Adipocyte (in vitro differentiated cells): ENCODE measurements at places on chromosomes 1 and 21.

DNA sequence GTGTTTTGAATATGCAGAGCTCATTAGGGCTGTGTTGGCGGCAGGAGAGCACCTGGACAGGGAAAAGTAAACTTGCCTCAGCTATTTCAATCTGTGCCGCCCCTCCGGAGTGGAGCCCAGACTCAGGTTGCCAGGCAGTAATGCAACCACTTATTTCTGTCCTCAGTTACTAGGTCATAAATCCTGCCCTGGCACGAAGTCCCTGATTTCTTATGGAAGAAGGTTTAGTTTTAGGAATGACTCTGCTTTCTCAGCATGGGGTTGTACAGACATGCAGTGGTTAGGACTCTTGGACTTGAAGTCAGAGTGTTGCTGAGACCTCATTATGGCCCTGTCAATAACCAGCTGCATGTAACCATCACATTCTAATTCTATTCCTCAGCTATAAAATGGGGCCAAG lies 98.3 kb upstream of the FGGY start:
- DNase-seq = no peak

GRCh38 chr1:200899015-200899386 lies 4.3 kb downstream of the INAVA start:
- no peak for DNase-seq

- no peak for DNase-seq
Measured at GRCh38 chr1:21240706-21241105, 49.6 kb downstream of the ECE1 start.

- no peak for DNase-seq
Measured at GRCh38 chr1:108556499-108556898, 3.4 kb upstream of the EEIG2 start.

GRCh38 chr1:104648269-104648691 lies 898.6 kb downstream of the AMY1C start:
- peak; percentile 25 for DNase-seq

DNA sequence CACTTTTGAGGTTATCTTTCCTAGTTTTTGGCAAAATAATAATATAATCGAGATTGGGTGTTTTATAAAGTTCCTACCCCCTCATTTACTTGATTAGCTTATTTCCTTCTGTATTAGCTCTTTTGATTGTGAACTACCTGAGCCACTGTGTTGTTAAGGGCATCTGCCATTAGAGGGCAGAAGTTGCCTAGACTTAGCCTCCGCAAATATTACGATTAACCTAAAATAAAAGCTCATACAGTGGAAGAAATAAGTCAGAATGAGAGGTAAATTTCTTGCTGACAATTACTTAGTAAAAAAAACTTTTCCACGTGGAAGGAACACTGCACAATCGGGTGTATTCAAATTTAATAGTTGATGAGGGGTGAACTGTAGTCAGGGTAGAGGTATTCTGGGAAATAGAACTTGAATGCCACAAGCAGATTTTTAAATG lies 2.3 kb downstream of the H3-3A start:
- peak; percentile 83 for DNase-seq

GRCh38 chr1:47184822-47185677 lies 4.8 kb downstream of the PDZK1IP1 start:
- DNase-seq = no peak

- no peak for DNase-seq
Measured at GRCh38 chr1:93620841-93621210, 60.8 kb downstream of the BCAR3 start.

DNA sequence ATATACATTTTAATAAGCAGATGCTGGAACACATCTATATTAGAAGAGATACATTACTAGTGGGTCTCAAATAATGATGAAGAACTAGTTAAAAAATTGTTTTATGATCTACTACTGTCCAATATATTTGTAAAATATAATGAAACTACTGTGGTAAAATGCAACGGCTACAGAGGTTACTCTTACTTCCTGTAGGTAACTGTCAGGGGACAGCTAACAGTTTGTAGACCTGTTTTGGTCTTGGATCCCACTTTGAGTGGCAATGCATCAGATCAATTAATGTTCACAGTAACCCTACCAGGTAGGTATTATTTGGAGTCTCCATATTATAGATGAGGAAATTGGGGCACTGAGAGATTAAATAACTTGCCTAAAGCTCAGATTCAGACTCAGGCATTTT lies 26.7 kb upstream of the MYSM1 start:
- DNase-seq = no peak

GRCh38 chr1:86731416-86731815 lies 27.0 kb downstream of the SH3GLB1 start:
- no peak for DNase-seq

DNA sequence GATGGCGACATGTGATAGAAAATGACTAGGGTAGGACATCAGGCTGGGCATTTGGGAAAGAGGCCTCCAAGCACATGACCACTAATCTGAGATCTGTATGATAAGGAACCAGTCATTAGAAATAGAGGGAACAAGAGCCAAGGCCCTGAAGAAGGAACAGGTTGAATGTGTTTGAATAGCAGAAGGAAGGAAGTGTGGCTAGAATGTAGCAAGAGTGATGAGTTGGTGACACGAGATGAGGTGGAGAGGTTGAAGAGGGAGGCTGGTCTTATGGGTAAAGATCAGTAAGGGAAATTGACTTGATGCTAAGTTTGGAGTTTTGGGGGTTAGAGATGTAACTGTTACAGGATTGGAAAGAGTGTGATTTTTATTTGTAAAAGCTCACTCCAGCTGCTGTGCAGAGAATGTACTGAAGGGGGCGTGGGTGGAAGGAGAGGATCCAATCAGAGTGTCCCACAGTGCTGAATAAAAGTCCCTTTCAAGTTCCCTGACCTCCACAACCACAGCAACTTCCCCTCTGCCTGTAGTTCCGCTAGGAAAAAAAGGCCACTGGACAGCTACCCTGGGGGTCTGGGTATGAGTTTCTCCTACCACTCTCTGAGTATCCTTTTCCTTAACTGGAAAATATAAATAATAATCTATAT lies 295.0 kb downstream of the OMA1 start:
- DNase-seq = no peak

DNA sequence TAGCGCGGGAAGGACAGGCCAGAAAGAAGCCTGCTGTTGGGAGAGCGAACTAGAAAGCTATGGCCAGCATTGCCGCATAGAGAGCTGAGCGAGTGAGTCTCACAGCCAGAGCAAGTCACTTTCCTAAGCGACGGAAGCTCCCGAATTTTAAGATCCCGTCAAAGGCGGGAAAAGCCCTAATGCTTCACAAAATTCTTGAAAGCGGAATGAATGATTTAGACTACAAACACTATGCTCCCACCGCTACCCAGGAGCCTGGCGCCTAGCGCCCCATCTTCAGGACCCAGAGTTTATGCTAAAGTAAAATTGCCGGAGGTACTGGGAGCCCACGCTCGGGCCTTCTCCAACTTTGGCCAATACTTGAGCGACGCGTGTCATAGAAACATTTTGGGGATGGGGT lies 409.9 kb upstream of the ESRRG start:
- DNase-seq = no peak

DNA sequence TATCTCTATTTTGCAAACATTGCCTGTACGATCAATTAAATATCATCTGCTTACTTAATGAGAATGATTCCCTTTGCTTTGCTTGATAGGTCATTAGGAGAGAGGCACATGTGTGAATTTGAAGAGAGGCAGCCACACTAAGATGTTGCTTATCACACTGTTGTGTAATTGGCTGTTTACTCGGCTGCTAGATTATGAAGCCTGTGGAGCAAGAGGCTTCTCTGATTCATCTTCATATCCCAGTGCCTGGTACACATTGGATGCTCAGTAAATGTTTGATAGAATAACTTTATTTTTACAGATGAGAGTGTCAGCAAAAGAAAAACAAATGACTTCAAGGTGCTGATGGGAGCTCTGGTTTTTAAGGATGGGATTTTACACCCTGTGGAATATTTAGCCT lies 156.2 kb upstream of the C8B start:
- no peak for DNase-seq

DNA sequence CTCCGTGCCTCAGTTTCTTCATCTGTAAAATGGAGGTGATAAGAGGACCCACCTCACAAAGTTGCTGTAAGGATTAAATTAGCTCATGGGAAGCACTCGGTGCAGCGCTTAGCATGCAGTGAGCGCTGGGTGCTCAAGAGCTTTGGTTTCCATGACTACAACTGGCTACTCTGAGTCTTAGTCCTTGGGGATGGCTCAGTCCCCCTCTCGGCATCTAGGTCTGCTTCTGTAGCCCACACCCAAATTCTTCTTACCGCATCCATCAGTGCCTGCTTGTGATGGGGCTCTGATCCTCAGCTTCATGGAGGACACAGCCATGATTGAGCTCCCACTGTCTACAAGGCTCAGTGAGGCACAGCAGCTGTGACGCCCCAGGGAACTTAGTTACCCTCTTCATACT lies 159.0 kb downstream of the ACTL8 start:
- no peak for DNase-seq

DNA sequence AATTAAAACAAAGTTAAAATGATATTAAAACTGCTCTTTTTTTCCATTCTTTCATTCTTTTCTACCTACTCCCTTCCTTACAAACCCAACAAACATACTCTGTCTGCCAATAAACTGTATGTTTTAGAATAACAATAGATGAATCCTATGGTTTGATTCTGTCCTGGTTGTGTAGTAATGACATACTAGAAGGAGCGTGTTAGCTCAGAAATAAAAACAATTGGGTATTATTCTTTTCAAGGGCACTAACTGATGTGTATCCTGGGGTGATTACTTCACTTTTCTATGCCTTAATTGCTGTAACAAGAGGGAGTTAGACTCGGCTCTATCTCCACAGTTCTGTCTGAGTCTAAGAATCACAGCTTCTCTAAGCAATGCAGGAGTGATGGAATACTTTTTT lies 194.4 kb downstream of the GIPC2 start:
- peak; percentile 44 for DNase-seq

DNA sequence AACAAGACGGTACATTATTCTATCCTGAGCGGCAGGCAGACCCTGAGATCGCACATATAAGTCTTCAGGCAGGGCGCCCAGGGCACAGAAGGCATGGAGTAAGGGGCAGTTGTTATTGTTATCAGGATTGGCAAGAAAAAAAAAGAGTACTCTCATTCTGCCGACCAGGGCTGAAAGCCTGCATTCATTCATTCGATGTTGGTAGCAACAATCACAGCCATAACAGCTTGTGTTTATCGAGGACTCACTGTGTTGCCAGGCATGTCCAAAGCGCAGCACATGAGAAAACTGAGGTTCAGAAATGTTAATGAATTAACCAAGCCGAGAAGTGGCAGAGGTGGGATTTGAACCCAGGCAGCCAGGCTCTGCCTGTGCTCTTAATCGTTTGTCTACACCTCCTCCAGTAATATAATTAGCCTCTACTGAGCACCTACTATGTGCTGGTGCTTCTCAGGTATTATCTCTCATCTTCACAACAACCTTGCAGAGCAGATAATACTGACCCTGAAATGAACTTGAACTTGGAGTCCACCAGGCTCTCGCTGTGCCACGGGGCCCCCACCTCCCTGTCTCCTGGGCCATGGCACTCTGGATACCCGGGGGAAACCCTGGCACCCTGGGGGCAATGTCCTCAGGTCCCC lies 56.2 kb downstream of the TAS1R2 start:
- DNase-seq = no peak

GRCh38 chr1:245484176-245484575 lies 329.4 kb downstream of the KIF26B start:
- DNase-seq = no peak

- no peak for DNase-seq
Measured at GRCh38 chr1:229836324-229836723, 210.3 kb downstream of the URB2 start.

GRCh38 chr1:37893673-37894072 lies 34.3 kb upstream of the MTF1 start:
- no peak for DNase-seq

- no peak for DNase-seq
Measured at GRCh38 chr1:117981455-117982192, 52.1 kb downstream of the WDR3 start.

DNA sequence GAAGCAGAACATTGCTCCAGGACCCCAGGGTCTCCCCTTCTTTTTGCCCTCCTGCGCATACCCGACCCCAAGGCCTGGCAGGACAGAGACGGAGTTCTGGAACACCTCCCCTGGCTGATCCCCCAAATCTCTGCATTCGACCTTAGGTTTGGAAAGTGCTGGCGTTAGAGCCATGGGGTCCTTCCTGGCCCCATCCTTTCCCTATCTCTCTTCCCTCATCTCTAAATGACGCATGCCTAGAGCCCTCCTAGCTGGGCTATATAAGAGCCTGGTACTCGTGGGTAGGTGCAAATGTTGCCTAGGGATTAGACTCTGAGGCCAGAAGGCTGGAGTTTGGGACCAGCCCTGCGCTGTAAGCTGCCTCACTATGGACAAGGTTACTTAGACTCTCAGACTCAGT lies 16.6 kb downstream of the SLC26A9 start:
- DNase-seq = no peak

DNA sequence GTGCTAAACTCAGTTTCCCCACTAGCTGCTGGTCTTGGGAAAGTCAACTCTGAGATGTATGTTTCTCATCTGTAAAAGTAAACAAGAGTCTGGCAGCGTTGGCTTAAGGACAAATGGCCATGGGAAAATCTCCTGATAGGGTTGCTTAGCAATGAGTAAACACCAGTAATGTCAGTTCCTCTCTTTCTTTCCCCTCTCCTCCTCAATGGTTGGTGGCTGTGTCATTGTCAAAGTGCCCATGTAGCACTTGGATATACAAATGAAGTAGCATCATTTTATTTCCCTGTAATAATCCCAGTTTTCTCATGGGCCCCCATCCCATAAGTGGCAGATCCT lies 2.2 kb upstream of the FYB2 start:
- DNase-seq = no peak

- no peak for DNase-seq
Measured at GRCh38 chr1:151947140-151947539, 37.8 kb upstream of the THEM4 start.

DNA sequence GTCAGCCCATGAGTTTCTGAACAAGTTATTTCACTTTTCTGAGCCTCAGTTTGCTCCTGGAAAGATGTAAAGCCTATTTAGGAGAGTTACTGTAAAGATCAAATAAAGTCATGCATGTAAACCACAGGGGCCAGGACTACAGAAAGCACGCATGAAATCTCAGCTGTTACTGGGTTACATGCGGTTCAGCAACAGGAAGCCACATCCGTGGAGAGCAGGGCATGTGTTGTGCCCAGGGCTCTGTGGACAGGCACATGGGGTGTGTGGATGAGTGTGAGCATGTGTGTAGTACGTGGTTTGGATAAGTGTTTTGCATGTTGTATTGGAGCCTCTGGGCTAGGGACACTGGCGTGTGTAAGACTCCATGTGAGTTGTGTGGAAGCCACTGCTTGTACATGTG lies 2.2 kb upstream of the EPHA2 start:
- no peak for DNase-seq

DNA sequence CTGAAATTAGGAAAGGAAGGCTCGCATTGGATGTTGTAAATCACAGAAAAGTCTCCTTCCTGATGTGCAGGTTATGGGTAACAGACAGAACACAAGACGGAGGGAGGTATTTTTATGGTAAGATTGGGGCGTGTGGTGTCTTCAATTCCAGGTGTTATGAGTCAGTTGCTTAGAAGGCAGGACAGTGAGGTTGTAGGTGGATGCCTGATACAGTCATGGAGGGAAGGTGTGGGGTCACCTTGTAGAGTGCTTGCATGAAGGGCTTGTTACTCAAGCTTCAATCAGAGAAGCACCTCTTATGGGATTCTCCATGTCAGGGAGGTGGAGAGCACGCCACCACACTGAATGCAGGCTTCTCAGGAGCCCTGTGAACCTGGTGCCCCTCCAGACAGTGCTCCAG lies 63.1 kb downstream of the C1orf21 start:
- DNase-seq = no peak

- DNase-seq = peak; percentile 70
Measured at GRCh38 chr1:41122851-41123518, 101.5 kb upstream of the SLFNL1 start.

- DNase-seq = no peak
Measured at GRCh38 chr1:197285526-197286205, 17.6 kb downstream of the CRB1 start.

- no peak for DNase-seq
Measured at GRCh38 chr1:7390604-7391000, 380.5 kb upstream of the VAMP3 start.
